ENCODE measurements at places on chromosomes 13 and 19. TPM values are rescaled to one million over a fixed set of nuclear protein-coding genes. Genes with fewer than 3 reads are reported as not detected.

- DNase-seq, result no peak
- no peak overlapping the region for H3K4me3 ChIP-seq
- no peaks in the 10 kb centered on the region for H3K36me3 ChIP-seq
- H3K27me3 ChIP-seq, result no peaks in the 10 kb centered on the region
Measured at GRCh38 chr13:37416291-37417059, 182.1 kb downstream of the POSTN start.

The ZNF814 gene
- total RNA-seq, result 25.9 TPM

GRCh38 chr19:17105556-17105955 is 30.0 kb downstream of the MYO9B start:
- no peak for DNase-seq
- no peak overlapping the region for H3K27ac ChIP-seq
- peaks cover 78% of the 10 kb centered on the region for H3K36me3 ChIP-seq

GRCh38 chr19:16751701-16752100 is 32.1 kb downstream of the NWD1 start:
- no peak overlapping the region for H3K4me3 ChIP-seq
- no peak for DNase-seq
- H3K4me1 ChIP-seq, result no peaks in the 10 kb centered on the region

DNA sequence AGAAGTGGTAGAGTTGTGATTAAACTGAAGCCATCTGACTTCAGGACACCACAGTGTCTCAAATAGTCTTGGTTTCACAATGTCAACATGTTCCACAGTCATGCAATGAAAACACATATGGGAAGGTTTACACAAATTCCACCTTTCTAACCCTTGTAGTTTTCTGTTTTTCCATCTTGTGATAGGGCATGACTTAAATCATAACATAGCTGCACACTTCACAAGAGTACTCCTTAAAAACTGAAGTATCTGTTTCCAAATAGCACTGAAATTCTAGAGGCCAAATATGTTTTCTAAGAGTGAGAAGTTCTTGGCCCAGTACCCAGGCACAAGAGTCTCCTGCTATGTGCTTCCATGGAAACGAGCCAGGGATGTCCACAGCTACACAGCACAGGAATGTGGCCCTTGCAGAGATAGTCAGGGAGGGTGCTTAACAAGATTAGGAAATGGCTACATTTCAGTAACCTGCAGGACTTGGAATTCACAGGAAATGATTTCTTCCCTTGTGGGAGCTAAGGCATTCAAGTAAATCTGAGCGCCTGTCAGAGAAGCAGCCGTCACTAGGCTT is 269.1 kb downstream of the NDFIP2 start:
- H3K27me3 ChIP-seq, result no peaks in the 10 kb centered on the region
- no peaks in the 10 kb centered on the region for H3K36me3 ChIP-seq
- H3K4me1 ChIP-seq, result no peaks in the 10 kb centered on the region
- DNase-seq, result peak; percentile 14
- peak overlapping the region; percentile 18 for H3K27ac ChIP-seq

- H3K36me3 ChIP-seq, result peaks cover 53% of the 10 kb centered on the region
- H3K27me3 ChIP-seq, result no peaks in the 10 kb centered on the region
- H3K4me1 ChIP-seq, result peaks cover 59% of the 10 kb centered on the region
- no peak for DNase-seq
Measured at GRCh38 chr19:49869009-49869483, 1.7 kb upstream of the PNKP start.

- no peaks in the 10 kb centered on the region for H3K4me1 ChIP-seq
- no peak for DNase-seq
- H3K27me3 ChIP-seq, result no peaks in the 10 kb centered on the region
Measured at GRCh38 chr13:47216176-47216822, 319.4 kb upstream of the HTR2A start.

The SLC25A41 gene
- total RNA-seq, result 0.83 TPM

GRCh38 chr13:97911311-97912138 is 42.0 kb upstream of the IPO5 start:
- no peak overlapping the region for H3K27ac ChIP-seq
- no peak for DNase-seq
- no peaks in the 10 kb centered on the region for H3K27me3 ChIP-seq
- no peaks in the 10 kb centered on the region for H3K4me1 ChIP-seq

DNA sequence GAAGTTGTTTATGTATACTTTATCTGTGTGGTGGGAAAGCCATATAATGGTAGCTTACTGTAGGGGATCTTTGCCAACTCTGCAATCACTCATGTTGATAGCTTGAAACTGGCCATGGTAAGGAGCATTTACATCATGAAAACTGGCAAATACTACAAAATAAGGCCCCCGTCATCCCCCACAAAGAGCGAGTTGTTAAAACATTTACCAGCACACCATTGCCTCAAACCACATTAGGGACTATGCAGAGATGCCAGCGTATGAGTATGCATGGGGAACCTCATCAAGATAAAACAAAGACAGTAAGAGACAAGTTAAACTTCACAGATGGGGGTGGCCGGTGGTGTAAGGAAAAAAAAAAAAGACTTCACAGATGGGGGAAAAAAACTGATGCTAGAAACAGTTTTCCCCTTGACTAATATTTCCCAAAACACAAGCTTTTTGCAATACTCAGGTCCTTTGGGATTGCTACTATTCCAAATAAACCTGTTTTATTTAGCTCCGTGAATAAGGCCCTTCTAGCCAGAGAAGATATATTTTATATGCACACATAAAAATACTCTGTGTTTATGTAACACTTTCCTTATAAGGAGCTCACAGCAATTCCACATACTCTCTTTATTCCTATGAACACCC is 70.6 kb upstream of the SERP2 start:
- no peak overlapping the region for H3K4me3 ChIP-seq
- no peaks in the 10 kb centered on the region for H3K36me3 ChIP-seq
- no peaks in the 10 kb centered on the region for H3K27me3 ChIP-seq
- peak overlapping the region; percentile 59 for H3K27ac ChIP-seq
- no peak for DNase-seq

The SLAIN1 gene
- 175 TPM for total RNA-seq
